ENCODE measurements at places on chromosomes 16 and 17. TPM values are rescaled to one million over a fixed set of nuclear protein-coding genes. Genes with fewer than 3 reads are reported as not detected.

The RASL10B gene
- 7.2 TPM for total RNA-seq

DNA sequence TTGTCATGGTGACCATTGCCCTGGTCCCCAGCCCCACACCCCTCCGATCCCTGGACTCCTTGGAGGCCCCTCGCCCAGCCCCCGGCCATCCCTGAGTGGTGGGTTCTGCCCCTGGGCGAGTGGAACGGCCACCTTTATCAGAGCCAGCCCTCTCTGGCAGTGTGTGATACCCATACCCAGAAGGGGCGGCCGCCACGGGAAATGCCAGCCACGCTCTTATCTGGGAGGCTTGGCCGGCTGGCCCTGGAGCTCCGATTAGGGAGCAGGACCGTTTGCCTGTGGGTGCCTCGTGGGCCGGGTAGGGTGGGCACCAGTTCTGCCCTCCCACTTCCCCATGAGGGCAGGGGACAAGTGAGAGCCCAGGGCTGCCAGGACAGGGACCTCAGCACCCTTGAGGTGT, 58.3 kb upstream of the ZC3H18 start:
- no peak for DNase-seq

GRCh38 chr17:8894673-8895578, 27.5 kb upstream of the PIK3R6 start:
- peak; percentile 46 for DNase-seq

- no peak for DNase-seq
Measured at GRCh38 chr16:50015631-50016030, 9.4 kb upstream of the CNEP1R1 start.

- DNase-seq = no peak
Measured at GRCh38 chr17:81050645-81051625, 16.0 kb downstream of the BAIAP2 start.

DNA sequence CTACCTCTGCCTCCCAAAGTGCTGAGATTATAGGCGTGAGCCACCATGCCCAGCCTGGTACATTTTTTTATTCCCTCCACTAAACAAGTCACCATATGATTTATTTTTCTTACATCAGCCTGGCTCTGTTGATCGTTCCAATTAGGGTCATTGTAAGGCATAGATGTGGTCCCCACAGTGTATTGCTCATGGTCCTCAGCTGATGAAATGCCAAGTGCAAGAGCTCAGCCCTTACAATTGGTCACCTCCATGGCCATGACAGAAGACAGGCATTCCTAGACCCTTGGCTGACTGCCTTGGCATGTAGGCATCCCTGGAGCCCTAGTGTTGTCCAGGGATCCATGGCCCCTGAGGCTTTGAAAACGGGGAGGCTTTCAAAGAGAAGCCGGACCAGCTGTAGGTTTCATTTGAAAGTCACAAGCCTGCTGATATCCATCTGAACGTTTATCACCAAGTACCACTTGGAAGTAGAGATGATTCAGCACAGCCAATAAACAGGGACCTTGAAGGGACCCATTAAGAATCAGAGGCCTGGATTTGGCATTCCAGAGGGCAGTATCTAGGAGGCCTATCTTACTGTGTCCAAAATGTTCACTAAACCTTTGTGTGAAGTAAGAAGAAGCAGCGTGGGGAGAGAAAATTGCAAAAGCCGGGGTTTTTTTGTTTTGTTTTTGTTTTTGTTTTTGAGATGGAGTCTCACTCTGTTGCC, 20.6 kb upstream of the PRKCA start:
- DNase-seq = no peak

The CFAP97D1 gene
- total RNA-seq = 1.1 TPM

GRCh38 chr16:30740364-30741251, 7.6 kb upstream of the PHKG2 start:
- peak; percentile 97 for DNase-seq

GRCh38 chr17:60318830-60319229, 73.1 kb downstream of the USP32 start:
- DNase-seq = no peak

DNA sequence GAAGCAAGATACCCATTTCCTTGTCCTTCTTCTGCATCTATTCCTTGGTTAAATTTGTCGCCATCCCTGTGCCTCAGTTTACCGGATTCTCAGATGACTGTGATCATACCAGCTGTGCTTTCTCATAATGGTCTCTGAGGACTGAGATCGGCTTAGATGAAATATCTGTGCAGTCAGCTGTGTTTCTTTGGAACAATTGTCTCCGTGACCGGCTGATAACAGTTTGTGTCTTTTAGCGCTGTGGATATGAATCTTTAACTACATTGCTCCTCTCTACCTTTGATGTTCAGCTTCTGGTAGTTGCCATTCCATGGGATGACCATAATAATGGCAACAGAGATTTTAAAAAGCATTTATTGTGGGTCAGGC, 473 bp downstream of the FTO start:
- no peak for DNase-seq

DNA sequence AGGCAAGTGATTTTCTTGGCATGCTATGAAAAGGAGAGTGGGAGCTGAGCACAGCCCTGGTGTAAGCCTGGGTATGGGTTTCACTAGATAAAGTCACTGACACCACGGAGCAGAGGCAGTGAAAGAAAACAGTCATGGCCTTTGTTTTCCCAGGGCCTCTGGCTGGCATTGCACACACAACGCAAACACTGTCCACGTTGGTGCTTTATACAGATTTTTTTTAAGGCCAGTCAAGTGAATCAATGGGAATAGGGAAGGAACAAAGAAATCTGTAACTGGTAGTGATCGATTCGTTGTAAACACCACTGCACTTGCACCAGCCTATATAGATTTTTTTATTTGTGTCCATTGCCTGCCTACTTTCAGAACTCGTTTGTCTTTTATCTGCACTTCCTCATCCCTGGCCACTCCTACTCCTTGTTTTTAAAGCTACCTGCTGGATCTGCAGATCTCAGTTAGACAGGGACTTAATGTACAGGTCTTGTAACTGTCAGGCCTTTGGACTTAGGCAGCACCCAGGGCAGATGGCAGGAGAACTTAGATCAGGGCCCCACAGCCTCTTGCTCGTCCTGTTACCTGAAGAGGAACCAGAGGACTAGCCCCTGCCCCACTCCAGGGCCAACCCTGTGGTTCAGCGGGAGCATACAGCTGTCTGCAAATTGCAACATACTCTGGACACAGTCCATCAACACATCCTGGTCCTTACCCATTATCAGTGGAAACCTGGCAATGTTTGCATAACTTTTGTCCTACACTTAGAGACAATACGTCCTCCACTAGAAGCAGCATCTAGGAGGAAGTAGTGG, 10.6 kb upstream of the TMIGD1 start:
- DNase-seq = peak; percentile 82

The CD300LB gene
- 0.64 TPM for total RNA-seq

DNA sequence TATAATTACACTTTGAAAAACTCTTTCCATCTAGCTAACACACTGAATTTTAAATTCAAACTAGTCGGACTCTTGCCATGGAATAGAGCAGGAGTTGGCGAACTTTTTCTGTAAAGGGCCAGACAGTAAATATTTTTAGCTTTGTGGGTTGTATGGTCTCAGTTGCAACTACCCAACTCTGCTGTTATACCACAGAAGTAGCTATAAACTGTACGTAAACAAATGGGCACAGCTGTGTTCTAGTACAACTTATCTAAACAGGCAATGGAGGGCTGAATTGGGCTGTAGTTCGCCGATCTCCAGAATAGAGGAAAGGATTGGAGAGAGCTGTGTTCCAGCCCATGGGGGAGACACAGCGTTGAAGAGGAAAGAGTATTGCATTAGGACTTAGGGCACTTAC, 8.7 kb downstream of the CNTROB start:
- no peak for DNase-seq

DNA sequence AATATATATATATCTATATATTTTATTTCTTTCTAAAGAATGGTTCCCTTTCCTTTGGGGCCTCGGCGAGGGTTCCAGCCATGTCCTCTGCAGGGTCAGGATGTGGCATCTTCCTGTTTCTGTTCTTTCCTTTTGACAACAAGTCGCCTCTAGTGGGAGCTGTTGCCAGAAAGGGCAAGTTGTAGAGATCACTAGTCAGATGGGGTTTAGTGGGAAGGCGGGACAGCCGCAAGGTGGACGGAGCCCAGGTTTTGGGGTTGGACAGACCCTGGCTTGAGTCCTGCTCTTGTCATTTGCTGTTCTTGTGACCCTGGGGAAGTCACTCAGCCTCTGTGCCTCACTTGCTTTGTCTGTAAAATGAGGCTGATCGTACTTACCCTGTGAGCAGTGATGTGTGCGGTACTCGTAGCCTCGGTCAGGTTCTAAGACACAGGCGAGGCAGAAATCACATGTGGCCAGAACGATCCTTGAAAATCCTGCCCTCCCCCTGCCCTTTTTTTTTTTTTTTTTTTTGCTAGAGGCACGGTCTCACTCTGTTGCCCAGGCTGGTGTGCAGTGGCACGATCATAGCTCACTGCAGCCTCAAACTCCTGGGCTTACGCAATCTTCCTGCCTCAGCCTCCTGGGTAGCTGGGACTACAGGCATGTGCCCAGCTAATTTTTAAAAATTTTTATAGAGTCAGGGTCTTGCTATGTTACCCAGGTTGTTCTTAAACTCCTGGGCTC, 80.1 kb downstream of the ABCC6 start:
- no peak for DNase-seq

The PPP1R1B gene
- 108 TPM for total RNA-seq

GRCh38 chr17:51435641-51436091, 175.3 kb downstream of the UTP18 start:
- peak; percentile 42 for DNase-seq

The RNF227 gene
- total RNA-seq = 32.4 TPM

The TBC1D3G gene
- total RNA-seq = not detected

DNA sequence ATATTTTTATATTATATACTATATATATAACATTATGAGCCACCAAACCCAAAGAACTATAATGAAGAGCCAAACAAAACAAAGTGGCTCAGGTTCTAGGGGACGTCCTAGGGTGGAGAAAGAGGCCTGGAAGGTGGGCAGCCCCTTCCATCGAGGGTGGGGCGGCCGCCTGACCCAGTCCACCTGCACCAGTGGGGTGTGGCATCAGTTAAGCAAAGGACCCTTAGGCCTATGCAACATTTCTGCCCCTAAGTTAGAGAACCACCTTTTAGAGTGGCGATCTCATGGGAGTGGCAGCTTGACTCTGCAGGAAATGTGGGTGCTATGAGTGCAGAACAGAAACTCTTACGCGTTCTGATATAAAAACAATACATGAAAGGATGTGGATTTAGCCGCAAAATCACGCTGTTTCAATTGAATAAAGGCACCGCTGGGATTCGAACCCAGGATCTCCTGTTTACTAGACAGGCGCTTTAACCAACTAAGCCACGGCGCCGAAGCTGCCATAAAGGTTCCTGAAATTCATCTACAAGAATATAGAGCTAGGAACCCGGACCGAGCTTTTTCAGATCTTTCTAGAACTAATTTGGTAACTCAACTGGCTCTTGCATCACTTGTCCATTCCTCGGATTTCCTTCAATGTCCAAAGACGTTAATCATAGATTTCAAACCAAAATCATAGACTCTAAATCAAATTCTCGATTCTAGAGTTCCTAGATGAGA, 15.6 kb upstream of the AURKB start:
- DNase-seq = no peak

GRCh38 chr17:19315104-19315503, 47.4 kb downstream of the B9D1 start:
- no peak for DNase-seq

All from prostate gland (tissue), 2 donors.